Stimulated activated CD4-positive, alpha-beta T cell treated with anti-CD3 and anti-CD28 coated beads, Interleukin-1b, Interleukin-23, amount 100 ng/mL, for 48 hours (primary cell): ENCODE measurements at places on chromosomes 3 and 15.

- DNase-seq: no peak
Measured at GRCh38 chr15:77531191-77532000, 101.3 kb downstream of the LINGO1 start.

DNA sequence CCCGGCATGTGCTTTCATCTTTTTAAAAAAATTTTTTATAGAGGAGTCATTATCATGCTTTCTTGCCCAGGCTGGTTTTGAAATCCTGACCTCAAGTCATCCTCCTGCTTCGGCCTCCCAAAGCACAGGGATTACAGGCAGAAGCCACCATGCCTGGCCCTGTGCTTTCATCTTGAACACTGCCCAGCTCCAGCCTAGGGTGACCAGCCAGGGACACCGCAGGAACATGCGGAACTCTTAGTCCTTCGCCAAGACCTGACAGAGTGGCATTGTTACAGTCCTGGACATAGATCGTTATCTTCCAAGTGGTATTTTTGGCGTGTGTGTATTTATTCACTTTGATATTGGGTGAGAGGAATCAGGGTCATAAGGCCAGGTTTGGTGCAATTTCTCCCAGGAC is 7.9 kb upstream of the FURIN start:
- no peak for DNase-seq

GRCh38 chr3:140816372-140817195 is 125.1 kb upstream of the SLC25A36 start:
- DNase-seq: no peak

DNA sequence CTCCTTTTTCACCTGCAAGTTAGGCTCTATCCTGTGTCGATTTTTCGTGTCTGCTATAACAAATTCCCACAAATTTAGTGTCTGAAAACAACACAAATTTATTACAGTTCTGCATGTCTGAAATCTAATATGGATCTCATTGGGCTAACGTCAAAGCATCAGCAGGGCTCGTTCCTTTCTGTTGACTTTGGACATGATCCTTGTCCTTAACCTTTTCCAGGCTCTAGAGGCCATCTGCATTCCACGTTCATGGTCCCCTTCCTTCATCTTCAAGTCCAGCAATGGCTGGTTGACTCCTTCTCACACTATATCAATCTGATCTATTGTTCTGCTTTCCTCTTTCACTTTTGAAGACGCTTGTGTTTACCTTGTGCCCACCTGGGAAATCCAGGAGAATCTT is 165.7 kb upstream of the RARB start:
- DNase-seq: no peak

DNA sequence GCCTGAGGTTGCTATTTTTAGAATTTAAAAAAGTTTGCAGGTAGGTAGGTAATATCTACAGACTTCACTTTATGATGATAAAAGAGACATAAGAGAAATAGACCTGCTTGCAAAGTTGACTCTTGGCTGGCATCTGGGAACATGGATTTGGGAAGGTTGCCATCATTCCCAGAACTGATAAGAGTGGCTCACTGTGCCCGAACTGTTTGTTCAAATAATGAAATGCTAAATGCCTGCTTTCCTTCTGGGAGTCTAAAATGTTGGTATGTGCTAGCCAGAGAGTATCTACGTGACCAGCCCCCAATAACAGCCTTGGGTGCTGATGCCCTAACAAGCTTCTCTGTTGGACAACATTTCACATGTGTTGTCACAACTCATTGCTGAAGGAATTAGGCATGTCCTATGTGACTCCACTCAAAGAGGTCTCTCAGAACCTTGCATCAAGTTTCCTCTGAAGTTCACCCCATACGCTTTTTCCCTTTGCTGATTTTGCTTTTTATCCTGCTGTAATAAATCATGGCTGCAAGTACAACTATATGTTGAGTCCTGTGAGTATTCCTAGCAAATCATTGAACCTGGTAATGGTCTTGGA is 95.5 kb downstream of the FHIT start:
- DNase-seq: no peak

DNA sequence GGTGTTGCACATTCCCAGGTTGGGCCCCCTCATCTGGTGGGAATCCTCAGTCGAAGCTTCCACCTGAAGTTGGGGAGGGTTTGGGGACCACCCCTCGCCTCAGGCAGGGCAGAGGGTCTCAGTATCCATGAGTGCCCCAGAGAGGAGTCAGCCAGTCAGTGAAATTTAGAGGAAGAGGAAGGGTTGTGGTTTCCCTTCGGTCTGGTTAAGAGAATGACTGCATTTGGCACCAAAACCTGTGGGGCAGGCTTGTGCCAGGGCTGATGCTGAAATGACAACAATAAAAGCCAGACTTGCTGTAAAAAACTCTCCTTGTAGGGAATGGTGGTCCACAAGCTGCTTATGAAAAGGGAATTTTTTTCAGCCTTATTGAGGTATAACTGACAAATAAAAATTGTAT is 22.6 kb downstream of the LMCD1 start:
- no peak for DNase-seq

DNA sequence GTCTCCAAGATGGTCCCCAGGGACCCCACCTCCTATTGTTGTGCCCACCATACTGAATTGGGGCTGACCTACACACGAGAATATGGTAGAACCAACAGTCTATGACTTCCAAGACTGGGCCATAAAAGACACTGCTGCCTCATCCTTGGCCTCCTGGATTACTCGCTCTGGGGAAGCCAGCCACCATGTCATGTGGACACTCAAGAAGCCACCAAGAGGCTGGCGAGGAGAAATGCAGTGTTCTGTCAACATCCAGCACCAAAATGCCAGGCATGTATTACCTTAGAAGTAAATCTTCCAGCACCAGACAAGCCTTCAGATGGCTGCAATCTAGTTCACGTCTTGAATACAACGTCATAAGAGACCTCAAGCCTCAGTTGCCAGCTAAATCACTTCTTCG is 17.1 kb upstream of the TPM1 start:
- no peak for DNase-seq

GRCh38 chr3:184338511-184338945 is 1.1 kb downstream of the FAM131A start:
- no peak for DNase-seq

DNA sequence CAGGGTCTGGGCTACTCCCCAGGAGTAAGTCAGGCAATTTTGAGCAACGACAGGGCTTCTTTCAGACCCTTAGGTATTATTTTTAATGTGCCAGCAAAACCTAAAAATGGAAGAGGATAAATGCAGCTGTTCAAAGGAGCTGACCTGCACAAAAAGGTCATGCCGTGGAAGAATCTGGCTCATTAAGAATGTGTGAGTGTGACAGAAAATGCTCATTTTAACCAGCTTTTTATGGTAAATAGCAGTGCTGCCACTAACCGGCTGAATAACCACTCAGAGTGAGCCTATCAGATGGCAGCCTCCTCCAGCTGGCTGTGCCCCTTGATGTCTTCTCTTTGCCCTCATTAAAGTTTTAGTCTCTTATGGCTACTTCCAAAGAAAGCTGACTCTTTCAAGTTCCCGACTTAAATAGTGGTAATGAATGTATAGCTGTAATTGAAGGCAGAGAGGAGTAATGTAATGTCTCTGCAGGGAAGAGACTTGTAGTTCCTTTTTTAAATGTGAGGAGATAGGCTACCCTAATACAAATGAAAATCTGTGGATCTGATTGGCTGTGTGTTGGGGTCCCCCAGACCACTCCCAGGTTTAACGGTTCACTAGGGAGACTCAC is 9.5 kb upstream of the FSTL1 start:
- DNase-seq: no peak

DNA sequence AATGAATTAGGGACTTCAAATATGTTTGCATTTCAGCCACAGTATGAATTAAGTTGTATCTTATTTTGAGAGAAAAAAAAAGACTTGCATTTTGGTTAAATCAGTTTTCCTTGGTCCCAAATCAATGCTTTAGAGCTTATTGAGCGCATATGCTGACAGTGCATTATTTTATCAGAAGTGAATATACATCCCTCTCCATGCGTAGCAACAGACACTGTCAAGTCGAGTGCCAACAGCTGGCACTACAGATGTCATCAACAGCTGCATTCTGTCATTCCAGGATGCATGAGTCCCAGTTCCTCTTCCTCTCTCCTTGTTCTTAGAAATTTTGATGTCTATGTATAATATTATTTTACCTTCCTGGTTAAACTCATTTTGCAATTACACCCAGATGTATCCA is 156.1 kb upstream of the FOXB1 start:
- DNase-seq: no peak

DNA sequence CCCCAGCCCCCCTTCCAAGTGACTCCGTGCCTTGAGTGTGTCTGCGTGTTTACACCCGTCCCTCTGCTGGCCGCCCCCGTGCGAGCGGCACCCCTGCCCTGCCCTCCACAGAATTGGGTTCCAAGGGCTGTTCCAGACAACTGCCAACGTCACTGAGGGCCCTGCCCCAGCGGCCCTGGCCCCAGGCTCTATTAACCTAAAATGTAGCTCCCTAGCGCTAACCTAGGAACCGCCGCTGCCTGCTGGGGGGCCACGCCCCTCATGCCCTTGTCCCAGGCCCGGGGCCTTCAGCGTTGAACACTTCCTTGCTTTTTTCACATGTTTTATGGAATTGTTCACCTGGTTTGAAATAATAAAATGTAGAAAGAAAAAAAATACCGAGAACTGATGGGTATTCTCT is 10.0 kb upstream of the SEMA3B start:
- no peak for DNase-seq

DNA sequence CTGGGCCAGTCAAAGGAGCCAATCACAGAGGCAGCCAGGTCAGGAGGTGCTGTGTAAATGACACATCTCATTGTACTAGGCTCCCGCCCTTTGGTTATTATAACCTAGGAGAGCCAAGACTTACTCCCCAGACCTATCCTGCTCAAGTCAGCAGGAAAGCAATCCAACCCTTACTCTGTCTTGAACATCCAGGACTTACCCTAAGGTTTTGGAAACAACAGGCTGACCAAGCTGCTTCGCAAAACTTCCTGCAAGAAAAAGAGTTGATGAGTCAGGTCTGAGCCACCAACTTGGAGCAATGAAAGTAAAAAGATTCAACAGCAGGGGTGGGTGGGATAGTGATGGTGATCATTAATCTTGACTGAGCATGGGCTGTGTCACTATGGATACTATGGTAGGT is 144.4 kb downstream of the MYLK start:
- no peak for DNase-seq

DNA sequence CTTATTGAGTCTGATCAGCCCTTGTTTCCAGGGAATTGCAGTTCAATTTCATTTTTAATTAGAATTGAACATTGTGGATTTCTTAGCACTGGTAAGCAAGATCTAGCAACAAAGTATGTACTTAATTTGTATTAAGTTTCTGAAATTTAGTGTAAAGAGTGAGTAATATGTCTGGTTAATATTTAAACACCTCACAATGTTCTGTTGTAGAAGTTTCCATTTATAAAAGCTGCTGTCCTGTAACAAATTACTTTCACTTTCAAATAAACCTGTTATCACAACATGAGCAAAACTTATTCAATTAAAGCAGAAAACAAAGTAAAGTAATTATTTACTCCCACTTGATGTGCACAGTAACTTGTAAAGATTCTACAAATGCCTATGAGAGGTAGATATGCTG is 448.5 kb downstream of the NAALADL2 start:
- DNase-seq: no peak

- DNase-seq: no peak
Measured at GRCh38 chr3:11186771-11187191, 32.5 kb downstream of the HRH1 start.

DNA sequence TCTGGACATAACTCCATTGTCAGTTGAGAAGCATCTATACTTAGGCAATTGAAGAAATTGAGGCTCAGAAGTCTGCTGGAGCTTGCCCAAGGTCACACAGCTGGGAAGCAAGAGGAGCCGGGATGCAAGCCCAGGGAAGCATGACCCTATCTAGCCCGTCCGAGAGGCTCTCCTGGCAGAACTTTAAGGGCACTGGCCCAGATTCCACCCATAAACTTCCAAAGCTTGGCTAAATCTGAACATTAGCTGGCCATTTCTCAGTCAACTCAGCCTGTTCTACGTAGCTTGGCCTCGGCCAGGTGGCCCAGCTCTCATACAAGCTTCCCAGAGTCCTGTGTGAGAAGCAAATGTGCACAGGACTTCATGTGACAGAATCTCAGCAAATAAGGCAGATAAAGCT is 75.8 kb downstream of the LRIG1 start:
- DNase-seq: no peak

DNA sequence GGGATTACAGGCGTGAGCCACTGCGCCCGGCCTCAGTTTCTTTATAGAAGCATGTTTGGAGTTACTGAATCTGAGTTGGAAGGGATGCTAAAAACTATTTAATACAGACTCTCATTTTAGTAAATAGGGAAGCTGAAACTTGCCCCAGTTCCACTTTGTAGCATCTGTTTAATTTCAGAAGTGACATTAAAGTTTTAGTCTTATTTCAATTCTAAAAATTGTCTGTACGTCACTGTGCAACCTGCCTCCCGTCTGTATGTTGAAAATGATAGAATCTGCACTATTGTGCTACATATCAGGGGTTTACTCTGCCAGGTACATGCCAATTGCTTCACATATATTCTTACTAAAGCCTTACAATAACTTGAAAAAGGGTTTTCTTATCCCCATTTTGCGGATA is 15.3 kb downstream of the CNOT10 start:
- no peak for DNase-seq
